ENCODE measurements at places on chromosomes 5 and 9.

GRCh38 chr5:119470851-119471451 lies 18.7 kb downstream of the HSD17B4 start:
- no peak overlapping the region for H3K27ac ChIP-seq
- no peak overlapping the region for H3K4me3 ChIP-seq
- no peaks in the 10 kb centered on the region for H3K27me3 ChIP-seq

DNA sequence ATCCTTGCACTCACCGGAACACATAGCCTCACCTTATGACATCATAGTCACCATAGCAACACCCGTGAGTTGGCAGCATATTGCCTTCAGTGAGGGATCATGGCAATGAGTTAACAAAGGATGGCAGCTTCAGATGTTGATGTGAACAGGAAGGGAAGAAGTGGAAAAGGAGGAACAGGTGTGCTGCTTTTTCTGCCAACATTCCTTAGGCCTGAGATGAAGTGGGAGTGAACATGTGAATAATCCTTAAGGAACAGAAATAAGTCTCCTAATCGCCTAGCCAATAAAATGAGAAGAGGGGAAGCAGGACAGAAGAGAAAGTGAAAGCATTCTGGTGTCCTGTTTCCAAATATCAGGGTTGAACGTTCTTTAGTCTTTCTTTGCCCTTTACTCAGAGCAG lies 360.0 kb downstream of the BRINP1 start:
- DNase-seq, result no peak
- no peaks in the 10 kb centered on the region for H3K36me3 ChIP-seq
- no peak overlapping the region for H3K27ac ChIP-seq
- no peaks in the 10 kb centered on the region for H3K27me3 ChIP-seq
- H3K4me1 ChIP-seq, result peaks cover 14% of the 10 kb centered on the region
- H3K4me3 ChIP-seq, result no peak overlapping the region

- H3K36me3 ChIP-seq, result peaks cover 9% of the 10 kb centered on the region
- H3K27me3 ChIP-seq, result no peaks in the 10 kb centered on the region
- no peak overlapping the region for H3K4me3 ChIP-seq
- H3K27ac ChIP-seq, result no peak overlapping the region
Observed at GRCh38 chr5:112784726-112785125, 47.0 kb downstream of the APC start.

DNA sequence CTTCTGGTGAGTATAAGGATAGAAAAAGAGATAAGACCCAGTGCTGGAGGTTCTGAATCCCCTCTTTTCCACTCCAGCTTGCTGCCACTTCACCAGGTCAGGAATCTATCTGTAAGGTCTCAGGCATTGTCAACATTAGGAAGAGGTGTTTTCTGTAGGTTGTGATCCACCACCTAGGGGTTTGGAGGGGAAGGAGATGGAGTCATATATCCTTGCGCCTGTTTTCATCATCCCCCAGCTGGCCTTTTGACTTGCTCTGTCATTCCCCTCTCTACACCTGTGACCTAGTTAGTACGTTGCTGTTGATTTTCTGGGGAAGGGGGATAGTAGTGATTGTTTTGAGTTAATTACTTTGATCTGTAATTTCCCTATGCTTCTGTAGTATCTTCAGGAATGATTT lies 20.5 kb downstream of the SPINK5 start:
- H3K36me3 ChIP-seq, result no peaks in the 10 kb centered on the region
- H3K4me3 ChIP-seq, result no peak overlapping the region
- DNase-seq, result no peak
- H3K27ac ChIP-seq, result no peak overlapping the region
- no peaks in the 10 kb centered on the region for H3K4me1 ChIP-seq

GRCh38 chr5:7856855-7857254 lies 5.9 kb upstream of the CFAP90 start:
- H3K4me1 ChIP-seq, result no peaks in the 10 kb centered on the region
- no peak overlapping the region for H3K27ac ChIP-seq
- H3K36me3 ChIP-seq, result peaks cover 20% of the 10 kb centered on the region
- H3K4me3 ChIP-seq, result no peak overlapping the region
- H3K27me3 ChIP-seq, result no peaks in the 10 kb centered on the region

DNA sequence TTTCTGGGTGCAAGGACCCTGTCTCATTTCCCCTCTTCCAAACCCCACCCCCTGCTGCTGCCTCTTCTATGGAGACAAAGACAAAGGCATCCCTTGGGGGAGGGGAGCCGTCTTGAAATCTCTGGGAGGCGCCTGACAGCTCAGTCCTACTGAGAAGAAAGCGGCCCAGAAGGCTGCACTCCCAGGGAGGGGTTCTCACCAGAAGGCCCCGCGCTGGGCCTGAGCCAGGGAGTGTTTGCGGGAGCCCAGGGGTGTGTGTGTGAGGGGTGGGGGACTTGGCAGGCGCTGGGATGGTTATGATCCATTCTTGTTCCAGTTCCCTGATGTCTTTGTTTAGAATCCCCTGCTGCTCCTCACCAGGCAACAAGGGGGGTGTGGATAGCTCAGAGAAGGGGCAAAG lies 45.7 kb upstream of the ALDH1B1 start:
- no peaks in the 10 kb centered on the region for H3K4me1 ChIP-seq
- DNase-seq, result no peak
- H3K27me3 ChIP-seq, result no peaks in the 10 kb centered on the region
- H3K27ac ChIP-seq, result no peak overlapping the region
- no peak overlapping the region for H3K4me3 ChIP-seq

All from right atrium auricular region (tissue), 2 donors.